ENCODE measurements at places on chromosomes 7 and 10. TPM values are rescaled to one million over a fixed set of nuclear protein-coding genes. Genes with fewer than 3 reads are reported as not detected.

The GSAP gene
- 5.4 TPM for total RNA-seq

The DNAJB9 gene
- total RNA-seq = 22.4 TPM

The EN2 gene
- total RNA-seq = not detected

The LAMB1 gene
- 583 TPM for total RNA-seq
